ENCODE measurements at places on chromosomes 7 and 10.
A peak's percentile ranks its signal among the peaks of the same experiment; 100 is the strongest.

- no peak overlapping the region for H3K27ac ChIP-seq
- DNase-seq = no peak
- no peaks in the 10 kb centered on the region for H3K36me3 ChIP-seq
- H3K4me1 ChIP-seq = no peaks in the 10 kb centered on the region
- H3K4me3 ChIP-seq = no peak overlapping the region
- H3K27me3 ChIP-seq = no peaks in the 10 kb centered on the region
These were observed 43.8 kb downstream of the CALCR start for GRCh38 chr7:93530701-93531100.

- no peak overlapping the region for H3K27ac ChIP-seq
- no peaks in the 10 kb centered on the region for H3K36me3 ChIP-seq
- no peak overlapping the region for H3K4me3 ChIP-seq
- no peaks in the 10 kb centered on the region for H3K27me3 ChIP-seq
- no peaks in the 10 kb centered on the region for H3K4me1 ChIP-seq
These were observed 2.0 kb upstream of the AOAH start for GRCh38 chr7:36726311-36726710.

DNA sequence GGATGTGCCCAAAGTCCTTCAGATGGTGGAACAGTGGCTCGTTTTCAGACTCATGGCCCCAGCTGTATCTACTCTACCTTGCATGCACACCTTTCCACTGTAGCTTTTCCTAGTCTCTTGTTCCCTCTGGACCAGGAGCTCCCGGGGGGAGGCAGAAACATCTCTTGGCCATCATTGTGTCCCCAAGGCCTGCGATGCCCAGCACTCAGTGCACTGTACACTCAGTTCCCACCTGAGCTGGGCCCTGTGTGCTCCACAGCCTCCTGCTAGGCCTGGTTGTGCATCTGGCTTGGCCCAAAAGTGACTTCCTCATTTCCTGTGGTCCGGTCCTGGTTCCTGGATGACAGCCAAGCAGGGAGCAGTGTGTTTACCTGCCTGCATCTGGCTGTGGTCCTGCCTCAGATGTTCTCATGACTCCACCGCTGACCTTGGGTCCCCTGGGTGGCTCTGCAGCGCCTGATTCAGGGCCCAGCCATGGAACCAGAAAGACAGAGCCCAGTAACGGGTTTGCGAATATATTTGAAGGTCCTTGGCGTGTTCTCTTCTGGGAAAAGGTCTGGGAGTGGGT lies 9.9 kb upstream of the DOCK1 start:
- no peak overlapping the region for H3K4me3 ChIP-seq
- H3K4me1 ChIP-seq = no peaks in the 10 kb centered on the region
- H3K27me3 ChIP-seq = no peaks in the 10 kb centered on the region
- no peaks in the 10 kb centered on the region for H3K36me3 ChIP-seq

DNA sequence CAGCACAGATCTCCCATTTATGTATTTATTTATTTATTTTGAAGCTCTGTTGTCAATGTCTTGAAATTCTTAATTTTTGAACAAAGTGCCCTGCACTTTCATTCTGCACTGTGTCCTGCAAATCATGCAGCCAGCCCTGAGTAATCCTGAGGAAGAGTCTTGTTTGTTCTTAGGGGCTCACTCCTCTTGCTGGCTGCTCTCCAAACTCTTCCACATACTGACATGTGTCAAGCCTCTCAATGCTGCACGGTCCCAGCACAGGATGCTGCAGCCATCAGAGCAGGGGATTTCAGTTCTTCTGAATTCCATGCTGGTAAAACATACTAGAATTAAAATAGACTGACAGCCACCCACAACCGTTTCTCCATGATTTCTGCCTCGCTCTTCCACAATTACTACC lies 207.2 kb downstream of the PARD3 start:
- no peak for DNase-seq
- no peaks in the 10 kb centered on the region for H3K4me1 ChIP-seq
- no peaks in the 10 kb centered on the region for H3K36me3 ChIP-seq
- no peak overlapping the region for H3K4me3 ChIP-seq
- H3K27me3 ChIP-seq = no peaks in the 10 kb centered on the region

DNA sequence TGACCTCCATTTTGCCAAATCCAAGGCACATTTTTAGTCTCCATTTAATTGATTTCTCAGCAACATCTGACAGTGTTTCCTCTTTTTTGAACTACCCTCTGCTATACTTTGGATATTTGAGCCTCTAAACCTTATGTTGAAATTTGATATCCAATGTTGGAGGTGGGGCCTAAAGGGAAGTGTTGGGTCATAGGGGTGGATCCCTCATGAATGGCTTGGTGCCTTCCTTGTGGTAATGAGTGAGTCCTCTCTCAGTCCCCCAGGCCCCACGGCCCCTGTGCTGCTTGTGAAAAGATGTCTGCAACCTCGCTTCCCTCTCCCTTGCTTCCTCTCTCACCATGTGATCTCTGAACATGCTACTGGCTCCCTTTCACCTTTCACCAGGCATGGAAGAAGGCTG lies 96.8 kb upstream of the DGKB start:
- H3K4me3 ChIP-seq = no peak overlapping the region
- no peak for DNase-seq
- no peak overlapping the region for H3K27ac ChIP-seq
- no peaks in the 10 kb centered on the region for H3K27me3 ChIP-seq
- no peaks in the 10 kb centered on the region for H3K36me3 ChIP-seq
- H3K4me1 ChIP-seq = no peaks in the 10 kb centered on the region

GRCh38 chr7:64787295-64787694 lies 6.9 kb upstream of the ZNF138 start:
- H3K27me3 ChIP-seq = no peaks in the 10 kb centered on the region
- no peak for DNase-seq
- H3K4me3 ChIP-seq = no peak overlapping the region
- no peak overlapping the region for H3K27ac ChIP-seq
- H3K36me3 ChIP-seq = no peaks in the 10 kb centered on the region
- no peaks in the 10 kb centered on the region for H3K4me1 ChIP-seq

- no peak for DNase-seq
- H3K4me3 ChIP-seq = no peak overlapping the region
- H3K27ac ChIP-seq = no peak overlapping the region
- no peaks in the 10 kb centered on the region for H3K27me3 ChIP-seq
- peaks cover 5% of the 10 kb centered on the region for H3K4me1 ChIP-seq
These were observed 4.7 kb upstream of the ENTPD7 start for GRCh38 chr10:99654390-99655175.

- H3K27ac ChIP-seq = no peak overlapping the region
- H3K4me1 ChIP-seq = no peaks in the 10 kb centered on the region
- peaks cover 11% of the 10 kb centered on the region for H3K36me3 ChIP-seq
- DNase-seq = no peak
These were observed 67.1 kb downstream of the HK1 start for GRCh38 chr10:69345402-69345801.

DNA sequence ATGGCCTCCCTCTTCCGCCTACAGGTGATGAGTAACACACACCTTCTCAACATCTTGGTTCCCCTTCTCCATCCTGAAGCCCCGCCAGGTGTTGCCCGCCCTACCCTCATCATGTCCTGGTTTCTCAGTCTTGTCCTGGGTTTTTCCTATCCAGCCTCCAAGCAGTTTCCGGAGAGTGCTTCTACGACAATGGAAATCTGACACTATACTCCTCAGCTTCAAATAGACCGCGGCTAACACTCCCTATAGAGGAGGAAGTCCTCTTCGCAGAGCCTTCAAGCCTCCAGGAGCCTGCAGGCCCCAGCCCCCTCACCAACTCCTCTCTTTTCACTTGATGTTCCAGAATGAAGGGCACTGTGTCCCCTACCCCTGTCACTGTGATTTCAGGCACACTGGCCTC lies 147.4 kb downstream of the PRPF18 start:
- H3K4me3 ChIP-seq = no peak overlapping the region
- no peaks in the 10 kb centered on the region for H3K4me1 ChIP-seq
- DNase-seq = no peak
- H3K27ac ChIP-seq = no peak overlapping the region
- no peaks in the 10 kb centered on the region for H3K27me3 ChIP-seq
- H3K36me3 ChIP-seq = peaks cover 72% of the 10 kb centered on the region

GRCh38 chr10:14329746-14330173 lies 964 bp downstream of the FRMD4A start:
- H3K27ac ChIP-seq = no peak overlapping the region
- H3K36me3 ChIP-seq = no peaks in the 10 kb centered on the region
- no peaks in the 10 kb centered on the region for H3K4me1 ChIP-seq
- no peak for DNase-seq
- peaks cover 52% of the 10 kb centered on the region for H3K27me3 ChIP-seq

GRCh38 chr10:12644380-12645144 lies 295.2 kb downstream of the CAMK1D start:
- H3K4me3 ChIP-seq = no peak overlapping the region
- no peak for DNase-seq
- H3K36me3 ChIP-seq = no peaks in the 10 kb centered on the region
- H3K27ac ChIP-seq = no peak overlapping the region

DNA sequence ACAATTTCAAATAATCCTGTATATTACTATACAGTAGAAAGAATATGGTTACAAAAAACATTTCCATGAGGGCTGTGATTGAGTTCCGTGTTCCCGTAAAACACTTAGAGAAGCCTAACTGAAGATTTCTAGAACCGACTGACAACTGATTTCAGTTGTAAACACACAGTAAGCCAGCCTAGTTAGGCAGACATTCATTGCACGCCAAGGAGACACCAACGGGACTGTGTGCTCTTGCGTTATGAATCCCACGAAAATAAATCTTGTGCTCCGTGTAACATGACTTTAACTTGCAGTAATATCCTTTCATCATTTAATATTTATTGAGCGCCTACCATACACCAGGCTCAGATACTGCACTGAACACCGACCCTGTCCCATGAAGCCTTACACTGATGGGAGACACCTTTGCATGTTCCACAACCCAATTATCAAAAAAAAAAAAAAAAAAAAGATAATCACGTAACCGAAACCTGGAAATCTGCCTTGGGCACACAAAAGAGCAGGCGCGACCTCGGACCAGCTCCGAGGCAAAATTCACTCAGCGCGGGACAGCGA lies 420 bp upstream of the KLHL7 start:
- H3K36me3 ChIP-seq = no peaks in the 10 kb centered on the region
- peaks cover 27% of the 10 kb centered on the region for H3K4me1 ChIP-seq
- H3K27ac ChIP-seq = peak overlapping the region; percentile 86
- H3K4me3 ChIP-seq = peak overlapping the region; percentile 72

DNA sequence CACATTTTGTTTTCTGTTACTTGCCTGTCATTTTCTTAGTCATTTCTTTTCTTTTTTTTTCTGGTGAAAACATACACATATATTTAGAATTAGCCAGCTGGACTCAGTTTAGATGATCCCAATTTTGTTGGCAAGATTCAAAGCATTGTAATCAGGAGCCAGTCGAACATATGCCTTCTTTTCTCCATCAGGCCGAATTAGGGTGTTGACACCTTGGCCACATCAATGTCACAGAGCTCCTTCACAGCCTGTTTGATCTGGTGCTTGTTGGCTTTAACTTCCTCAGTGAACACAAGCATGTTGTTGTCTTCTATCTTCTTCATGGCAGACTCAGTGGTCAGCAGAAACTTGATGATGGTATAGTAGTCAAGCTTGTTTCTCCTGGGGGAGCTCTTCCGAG lies 32.6 kb downstream of the PHF14 start:
- no peak overlapping the region for H3K27ac ChIP-seq
- peaks cover 5% of the 10 kb centered on the region for H3K4me1 ChIP-seq
- no peaks in the 10 kb centered on the region for H3K27me3 ChIP-seq
- H3K36me3 ChIP-seq = no peaks in the 10 kb centered on the region
- no peak overlapping the region for H3K4me3 ChIP-seq

DNA sequence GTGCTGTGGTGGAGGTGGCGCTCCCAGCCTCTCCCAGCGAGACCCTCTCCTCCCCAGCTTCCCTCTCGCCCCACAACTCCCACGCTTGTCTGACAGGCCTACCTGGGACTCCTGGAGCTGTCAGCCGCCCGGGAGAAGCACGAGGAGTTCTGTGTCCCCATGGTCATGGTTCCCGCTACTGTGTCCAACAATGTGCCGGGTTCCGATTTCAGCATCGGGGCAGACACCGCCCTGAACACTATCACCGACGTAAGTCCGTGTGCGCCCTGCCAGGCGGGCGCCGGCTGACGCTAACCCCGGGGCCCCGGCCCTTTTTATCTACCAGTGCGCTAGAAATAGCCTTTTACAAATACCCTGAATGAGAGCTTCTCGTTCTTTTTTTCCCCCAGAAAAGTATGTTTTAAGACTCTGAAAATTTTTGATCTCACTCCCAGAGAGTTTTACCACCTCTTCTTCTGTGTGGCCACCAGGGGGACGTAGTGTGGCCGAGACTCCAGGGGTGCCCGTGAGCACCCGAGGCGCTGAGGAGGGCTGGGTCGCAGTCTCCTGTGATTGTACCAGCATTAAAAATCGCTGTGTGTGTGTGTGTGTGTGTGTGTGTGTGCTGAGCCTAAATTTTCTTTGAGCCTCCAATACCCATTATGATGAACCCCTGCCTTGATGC lies 52.6 kb downstream of the PFKP start:
- DNase-seq = peak; percentile 83
- no peak overlapping the region for H3K27ac ChIP-seq
- H3K36me3 ChIP-seq = peaks cover 69% of the 10 kb centered on the region
- H3K27me3 ChIP-seq = no peaks in the 10 kb centered on the region
- H3K4me1 ChIP-seq = peaks cover 3% of the 10 kb centered on the region

GRCh38 chr7:35480806-35481205 lies 214.1 kb downstream of the HERPUD2 start:
- H3K4me1 ChIP-seq = no peaks in the 10 kb centered on the region
- H3K36me3 ChIP-seq = no peaks in the 10 kb centered on the region
- no peak overlapping the region for H3K27ac ChIP-seq
- no peaks in the 10 kb centered on the region for H3K27me3 ChIP-seq
- H3K4me3 ChIP-seq = no peak overlapping the region

DNA sequence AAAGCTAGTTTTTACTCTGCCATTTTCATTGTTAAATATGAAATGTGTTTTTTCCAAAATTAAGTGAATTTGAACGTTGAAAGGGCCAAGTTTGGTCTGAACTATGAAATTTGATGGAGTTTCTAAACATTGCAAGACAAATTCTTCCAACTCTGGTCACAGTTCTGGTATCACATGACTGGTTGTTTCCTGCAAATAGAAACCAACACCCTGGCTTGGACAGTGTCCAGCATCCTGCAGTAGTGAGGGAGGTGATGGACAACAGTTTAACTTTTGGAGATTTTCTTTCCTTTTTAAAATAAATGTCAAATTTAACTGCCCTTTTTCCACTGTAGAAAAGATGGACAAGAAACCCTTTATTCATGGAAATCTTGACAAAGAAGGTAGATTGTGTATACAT lies 54.8 kb upstream of the AGBL3 start:
- no peak overlapping the region for H3K4me3 ChIP-seq
- DNase-seq = no peak
- peaks cover 44% of the 10 kb centered on the region for H3K36me3 ChIP-seq
- H3K27ac ChIP-seq = peak overlapping the region; percentile 80
- H3K27me3 ChIP-seq = no peaks in the 10 kb centered on the region
- peaks cover 80% of the 10 kb centered on the region for H3K4me1 ChIP-seq

DNA sequence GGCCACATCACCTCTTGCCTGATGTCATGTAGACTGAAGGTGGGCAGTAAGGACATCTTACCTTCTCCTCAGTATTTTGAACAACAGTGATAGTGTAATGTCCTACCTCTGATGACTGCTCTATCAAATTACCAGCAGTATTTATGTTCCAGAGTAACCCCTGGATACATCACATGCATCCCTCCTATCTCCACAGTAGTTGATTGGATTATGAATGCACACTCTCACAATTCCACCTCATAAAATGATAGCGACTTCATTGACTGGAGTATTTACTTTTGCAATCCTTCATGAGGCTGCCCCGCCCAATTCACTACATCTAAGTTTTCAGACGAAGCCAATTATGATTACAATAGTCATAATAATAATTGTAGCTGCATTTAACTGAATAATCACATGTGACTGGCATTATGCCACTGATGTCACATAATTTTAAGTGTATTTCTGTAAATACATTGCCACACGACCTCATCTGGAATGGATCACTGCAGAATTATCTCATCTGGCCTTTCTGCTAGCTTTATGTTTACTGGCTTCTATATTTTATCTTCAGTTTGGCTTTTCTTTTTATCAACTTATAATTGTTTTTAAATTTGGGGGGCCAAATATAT lies 268.9 kb downstream of the SLC25A13 start:
- no peak for DNase-seq
- no peaks in the 10 kb centered on the region for H3K4me1 ChIP-seq
- H3K27me3 ChIP-seq = no peaks in the 10 kb centered on the region
- H3K36me3 ChIP-seq = no peaks in the 10 kb centered on the region
